ENCODE measurements at places on chromosomes 2 and 18.

DNA sequence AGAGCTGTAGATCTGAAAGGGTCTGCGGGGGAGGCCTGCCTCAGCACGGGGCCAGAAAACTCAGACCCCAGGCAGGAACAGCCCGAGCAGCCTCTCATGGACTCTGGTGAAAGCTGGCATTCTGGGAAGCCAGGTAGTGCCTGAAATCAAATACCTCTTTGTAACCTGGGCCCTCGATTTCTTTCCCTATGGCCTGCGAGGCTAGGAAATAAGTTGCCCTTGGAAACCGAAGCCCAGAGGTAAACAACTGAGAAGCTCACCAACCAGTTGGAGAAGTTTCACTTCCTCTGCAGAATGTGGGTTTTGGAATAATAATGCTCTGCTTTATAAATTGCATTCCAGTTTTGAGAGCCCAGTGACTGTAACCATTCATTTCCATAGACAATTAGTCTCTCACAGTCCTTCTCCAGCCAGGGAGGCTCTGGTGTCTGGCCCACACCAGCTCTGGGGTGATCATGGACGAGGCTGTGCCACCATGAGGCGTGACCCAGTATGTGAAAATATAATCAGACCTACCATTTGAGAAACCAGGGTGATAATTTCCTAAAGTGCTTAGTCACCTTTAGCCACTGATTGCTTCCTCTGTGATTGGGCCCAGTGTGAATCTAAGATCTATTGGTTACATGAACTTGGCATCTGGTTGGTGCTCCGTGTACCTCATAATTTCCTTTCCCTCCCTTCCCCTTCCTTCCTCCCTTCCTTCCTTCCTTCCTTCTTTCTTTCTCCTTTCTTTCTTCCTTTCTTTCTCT is 133.1 kb upstream of the PELI1 start:
- peak; percentile 38 for DNase-seq

GRCh38 chr2:72938455-72938854 is 21.1 kb downstream of the EMX1 start:
- no peak for DNase-seq

- DNase-seq, result no peak
Measured at GRCh38 chr2:36538335-36538734, 59.6 kb downstream of the FEZ2 start.

DNA sequence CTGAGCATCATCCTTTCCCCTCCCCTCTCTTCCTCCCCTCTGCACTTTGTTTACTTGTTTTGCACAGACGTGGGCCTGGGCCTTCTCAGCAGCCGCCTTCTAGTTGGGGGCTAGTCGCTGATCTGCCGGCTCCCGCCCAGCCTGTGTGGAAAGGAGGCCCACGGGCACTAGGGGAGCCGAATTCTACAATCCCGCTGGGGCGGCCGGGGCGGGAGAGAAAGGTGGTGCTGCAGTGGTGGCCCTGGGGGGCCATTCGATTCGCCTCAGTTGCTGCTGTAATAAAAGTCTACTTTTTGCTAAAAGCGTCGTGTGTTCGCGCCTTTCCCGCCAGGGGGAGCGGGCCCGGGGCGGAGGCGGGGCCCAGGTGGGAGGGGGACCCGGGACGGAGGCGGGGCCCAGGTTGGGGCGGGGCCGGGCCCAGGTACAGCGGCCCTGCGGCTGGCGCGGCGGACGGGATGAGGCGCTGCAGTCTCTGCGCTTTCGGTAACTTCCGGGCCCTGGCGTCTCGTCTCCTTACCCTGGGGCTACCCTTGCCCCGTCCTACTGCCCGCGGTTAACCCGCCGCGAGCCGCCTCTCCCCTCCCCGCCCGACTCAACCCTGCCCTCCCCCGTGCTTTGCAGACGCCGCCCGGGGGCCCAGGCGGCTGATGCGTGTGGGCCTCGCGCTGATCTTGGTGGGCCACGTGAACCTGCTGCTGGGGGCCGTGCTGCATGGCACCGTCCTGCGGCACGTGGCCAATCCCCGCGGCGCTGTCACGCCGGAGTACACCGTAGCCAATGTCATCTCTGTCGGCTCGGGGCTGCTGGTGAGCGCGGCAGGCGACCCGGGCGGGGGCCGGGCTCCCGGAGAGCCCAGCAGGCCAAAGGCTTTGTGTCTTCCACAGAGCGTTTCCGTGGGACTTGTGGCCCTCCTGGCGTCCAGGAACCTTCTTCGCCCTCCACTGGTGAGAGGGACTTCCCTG is at the start of gene KRTCAP3:
TSS of gene KRTCAP3 (plus strand) at position 424 of the 962 bp plus-strand sequence. CDS start at position 456, 32 bp downstream.
- no peak for DNase-seq

DNA sequence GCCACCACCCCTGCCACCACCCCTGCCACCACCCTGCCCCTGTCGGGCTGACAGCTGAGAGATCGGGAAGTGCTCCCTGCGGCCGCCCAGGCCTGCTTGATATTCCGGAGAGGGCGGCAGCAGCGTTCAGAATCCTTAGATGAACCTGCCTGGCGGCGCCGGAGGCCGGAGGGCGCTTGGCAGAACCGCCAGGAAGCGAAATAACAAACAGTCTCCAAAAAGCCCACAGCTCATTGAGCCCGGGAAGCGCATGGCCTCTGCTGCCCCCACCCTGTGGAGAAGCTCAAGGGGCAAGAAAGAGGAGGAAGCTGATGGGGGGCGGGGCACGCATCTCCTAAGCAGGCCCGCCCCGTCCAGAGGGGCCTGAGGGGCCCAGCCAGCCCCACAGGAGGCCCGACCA is 92.2 kb upstream of the MBOAT2 start:
- peak; percentile 31 for DNase-seq

DNA sequence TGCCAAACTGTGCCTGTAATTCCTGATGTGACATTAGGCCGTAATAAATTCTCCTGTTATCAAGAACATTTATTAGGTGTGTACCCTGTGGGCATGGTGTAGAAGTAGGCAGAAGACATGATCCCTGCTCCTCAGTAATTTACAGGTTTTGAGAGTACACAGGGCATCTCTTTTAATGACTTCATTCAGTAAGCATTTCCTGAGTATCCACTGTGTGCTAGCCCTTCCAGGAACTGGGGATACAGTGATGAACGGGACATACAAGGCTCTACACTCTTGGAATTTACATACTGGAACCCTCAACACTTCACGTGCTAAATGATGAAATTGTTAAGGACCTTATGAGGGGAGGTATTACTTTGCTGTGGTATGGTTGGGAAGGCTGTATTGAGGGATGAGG is 30.2 kb downstream of the DIS3L2 start:
- no peak for DNase-seq

DNA sequence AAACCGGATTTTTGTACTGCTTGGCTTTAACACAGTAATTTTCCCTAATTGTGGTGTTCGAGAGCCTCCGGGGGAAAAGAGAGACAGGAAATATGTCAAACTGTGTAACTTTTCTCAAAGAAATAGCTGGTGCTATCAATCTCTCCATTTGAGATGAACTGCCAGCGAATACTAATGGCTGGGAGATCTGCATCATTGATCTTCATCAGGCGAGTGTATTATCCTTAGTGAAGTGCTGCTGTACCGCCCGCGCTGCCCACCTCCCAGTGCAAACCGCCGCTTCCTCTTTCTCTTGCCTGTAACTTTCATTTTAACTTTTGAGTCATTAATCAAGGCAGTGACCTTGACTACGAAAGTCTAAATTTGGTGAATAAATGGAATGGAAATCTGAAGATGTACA is 246.1 kb upstream of the ST6GAL2 start:
- DNase-seq, result peak; percentile 2

- DNase-seq, result no peak
Measured at GRCh38 chr18:58670404-58671110, 708 bp upstream of the MALT1 start.

DNA sequence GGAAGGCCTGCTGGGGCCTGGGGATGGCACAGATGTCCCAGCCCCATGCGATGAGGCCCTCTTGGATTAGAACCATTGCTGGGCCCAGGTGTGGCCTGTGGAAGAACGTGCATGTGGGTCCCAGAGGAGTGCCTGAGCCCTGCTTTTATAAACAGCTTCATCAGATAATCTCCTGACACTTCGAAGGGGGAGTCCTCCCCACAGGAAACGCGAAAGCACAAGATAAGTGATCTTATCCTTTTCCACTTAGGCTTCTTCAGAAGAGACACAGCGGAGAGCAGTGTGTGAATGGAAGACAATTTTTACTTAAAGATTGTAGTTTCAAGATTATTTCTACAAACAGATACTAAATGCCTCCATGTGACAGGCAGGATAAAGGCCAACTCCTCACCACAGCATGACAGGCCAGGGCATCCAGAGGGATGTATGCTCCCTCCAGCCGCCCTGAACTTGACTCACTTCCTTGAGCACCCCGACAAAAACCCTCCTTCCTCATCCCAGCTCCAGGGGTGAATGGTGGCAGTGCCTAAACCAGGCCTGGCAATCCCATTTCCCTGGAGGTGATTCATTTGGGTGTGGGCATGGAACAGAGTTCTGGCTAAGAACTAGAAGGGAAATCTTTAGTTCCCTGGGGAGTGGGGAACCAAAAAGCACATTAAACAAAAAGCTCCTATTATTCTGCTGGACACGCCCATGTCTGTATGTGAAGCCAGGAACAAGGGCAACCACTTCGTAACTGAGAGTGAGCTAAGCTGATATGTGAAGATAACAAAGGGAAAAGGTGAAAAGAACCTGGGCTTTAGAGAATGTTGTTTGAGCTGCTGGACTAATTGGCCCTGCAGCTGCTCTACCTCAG is 56.2 kb upstream of the TMEM163 start:
- no peak for DNase-seq

DNA sequence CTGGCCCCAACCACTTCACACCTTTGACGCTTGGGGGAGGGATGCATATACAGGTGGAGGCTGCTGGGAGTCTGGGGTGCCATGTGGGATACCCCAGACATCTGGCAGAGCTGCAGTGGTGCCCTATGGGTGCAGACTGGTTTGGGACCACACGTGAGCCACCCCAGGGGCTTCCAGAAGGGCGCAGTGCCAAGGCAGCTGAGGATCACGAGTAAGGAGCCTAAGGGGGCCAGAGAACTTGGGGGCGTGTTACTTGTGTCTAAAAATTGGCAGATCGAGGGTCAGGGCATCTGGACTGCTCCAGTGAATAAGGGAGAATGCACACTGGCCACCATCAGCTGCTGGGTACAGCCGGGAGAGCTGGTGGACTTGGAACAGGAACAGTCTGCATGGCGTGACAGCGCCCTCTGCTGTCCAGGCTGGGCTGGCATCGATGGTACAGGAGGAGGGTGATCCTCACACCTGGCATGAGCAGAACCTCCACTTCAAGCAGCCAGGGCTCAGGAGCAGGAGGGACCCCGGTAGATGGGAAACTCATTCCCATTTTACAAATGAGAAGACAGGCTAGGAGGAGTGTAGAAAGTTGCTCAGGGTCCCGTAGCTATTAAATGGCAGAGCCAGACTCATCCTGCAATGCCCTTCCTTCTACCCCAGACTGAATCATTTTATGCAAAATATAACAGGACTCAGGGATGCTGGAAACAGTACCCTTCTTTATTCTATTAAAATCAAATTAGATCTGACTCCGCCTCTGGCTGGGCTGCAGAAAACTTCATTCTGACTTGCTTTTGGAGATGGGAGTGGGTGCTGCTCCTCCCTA is 60.4 kb downstream of the ATOH8 start:
- peak; percentile 46 for DNase-seq

DNA sequence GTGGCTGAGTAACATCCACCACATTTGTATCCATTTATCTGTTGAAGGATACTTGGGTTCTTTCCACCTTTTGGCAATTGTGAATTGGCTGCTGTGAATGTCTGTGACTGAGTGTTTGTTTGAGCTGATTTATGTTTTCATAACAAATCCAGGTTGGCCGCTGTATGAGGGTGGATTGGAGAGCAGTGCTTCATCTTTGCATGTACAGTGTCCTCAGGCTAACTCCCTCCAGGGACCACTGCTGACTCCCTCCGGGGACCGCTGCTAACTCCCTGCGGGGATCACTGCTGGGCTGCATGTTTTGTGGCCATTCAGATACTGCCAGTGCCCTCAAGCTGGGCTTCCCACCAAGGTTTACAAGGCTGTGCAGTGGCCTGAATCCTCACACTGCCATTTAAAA is 10.2 kb downstream of the BOK start:
- DNase-seq, result no peak

DNA sequence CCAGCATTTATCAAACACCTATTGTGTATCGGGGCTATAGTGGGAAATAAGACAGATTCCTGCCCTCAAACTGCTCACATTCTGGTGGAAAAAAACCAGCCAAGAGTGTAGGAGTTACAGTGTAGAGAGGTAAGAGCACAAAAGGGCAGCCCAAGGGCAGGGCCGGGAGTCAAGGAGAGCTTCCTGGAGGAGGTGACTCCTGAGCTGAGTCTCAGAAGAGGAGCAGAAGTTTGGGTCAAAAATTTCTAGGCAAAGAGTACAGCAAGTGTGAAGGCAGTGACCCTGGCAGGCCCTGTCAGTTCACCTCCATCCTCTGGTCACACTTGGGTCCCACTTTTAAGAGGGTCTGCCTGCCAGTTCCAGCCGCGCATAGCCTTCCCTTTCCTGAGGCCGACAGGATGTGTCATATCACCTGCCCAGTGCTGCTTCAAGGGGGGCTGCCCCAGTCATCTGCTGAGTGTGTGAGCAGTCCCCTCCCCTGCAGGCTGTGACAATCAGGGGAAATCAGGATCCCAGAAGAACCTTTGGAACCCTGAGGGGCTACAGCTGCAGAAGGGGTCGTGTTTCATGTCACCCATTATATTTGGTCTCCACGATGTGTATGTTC is 118.4 kb downstream of the GLI2 start:
- DNase-seq, result no peak

DNA sequence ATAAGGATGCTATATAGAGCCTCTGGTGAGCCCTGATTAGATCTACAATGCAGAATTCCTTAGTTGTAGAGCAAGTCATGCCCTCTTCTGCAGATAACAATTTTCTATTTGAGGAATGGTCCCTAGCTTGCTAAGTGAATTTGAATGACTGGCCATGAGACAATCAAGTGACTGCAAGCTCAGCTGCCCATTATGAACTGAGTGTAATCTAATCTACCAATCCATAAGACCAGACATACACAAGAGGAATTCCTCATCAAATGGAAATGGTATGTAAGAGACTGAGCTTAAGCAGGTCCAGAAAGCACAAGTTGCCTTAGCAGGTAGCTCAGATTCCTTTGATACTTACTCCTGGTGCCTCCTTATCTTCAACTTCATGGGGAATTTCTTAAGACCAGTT is 4.8 kb upstream of the ANKRD44 start:
- no peak for DNase-seq

- peak; percentile 36 for DNase-seq
Measured at GRCh38 chr2:237931205-237931721, 35.6 kb upstream of the UBE2F start.

- peak; percentile 26 for DNase-seq
Measured at GRCh38 chr2:101714118-101714517, 16.6 kb downstream of the MAP4K4 start.

- no peak for DNase-seq
Measured at GRCh38 chr2:165008730-165009315, 53.5 kb upstream of the SLC38A11 start.

- DNase-seq, result no peak
Measured at GRCh38 chr2:161044921-161045320, 115.3 kb upstream of the TANK start.

DNA sequence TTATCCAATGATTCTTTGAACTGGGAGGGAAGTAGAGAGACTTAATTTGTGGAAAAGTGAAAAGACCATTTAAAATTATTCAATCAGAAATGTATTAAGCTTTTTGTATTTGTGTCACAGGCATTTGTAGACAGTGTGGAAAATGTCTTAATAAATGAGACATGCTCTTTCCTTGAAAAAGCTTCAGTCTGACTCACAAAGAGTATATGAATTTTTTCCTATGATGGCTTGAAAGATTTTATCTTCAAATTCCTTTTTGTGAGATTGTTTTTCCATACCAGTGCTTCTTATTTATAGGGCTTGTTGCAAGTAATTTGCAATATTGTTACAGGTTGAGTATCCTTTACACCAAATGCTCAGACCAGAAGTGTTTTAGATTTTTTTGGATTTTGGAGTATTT is 39.5 kb downstream of the STON1 start:
- no peak for DNase-seq
